ENCODE measurements at places on chromosomes 16 and 17.

DNA sequence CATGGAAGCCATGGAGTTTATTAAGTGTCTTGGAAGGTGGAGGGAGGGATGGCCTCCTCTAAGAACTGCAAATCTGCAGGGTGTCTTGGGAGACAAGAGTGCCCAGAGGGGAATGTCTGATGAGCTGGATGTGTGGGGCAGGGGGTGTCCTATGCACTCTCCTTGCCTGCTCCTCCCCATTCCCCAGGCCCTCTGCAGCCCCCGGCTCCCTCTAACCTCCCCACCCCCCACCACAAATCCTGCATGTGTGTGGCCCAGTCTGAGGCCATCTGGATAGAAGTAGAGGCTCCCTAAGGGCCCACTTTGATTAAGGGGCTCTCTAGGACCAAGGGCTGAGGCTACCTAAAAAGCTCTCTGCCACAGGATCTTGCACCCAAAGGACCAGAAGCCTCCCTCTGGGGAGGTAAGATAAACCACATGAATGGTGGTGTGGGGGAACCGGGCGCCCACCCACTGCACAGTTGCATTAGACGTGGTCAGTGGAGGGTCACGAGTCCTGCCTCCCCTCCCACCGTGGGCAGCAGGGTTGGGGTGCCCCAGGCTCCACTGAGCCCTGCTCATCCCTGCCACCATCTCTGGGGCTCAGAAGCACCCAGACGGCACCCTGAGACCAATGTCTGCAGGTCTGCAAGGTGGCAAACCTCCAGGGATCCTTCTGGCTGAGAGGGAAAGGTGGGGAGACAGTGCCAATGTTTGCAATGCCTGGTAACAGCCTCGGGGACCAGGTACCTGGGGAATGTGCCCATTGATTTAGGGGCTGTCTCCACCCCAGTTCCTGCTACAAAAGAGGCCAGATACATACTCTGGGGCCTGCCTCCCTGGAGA, 618 bp downstream of the AANAT start:
- DNase-seq = no peak

GRCh38 chr17:73705594-73705993, 61.3 kb upstream of the SDK2 start:
- DNase-seq = no peak

GRCh38 chr16:66561381-66562080, 4.7 kb upstream of the CMTM1 start:
- DNase-seq = no peak

GRCh38 chr17:67601897-67602296, 115.8 kb upstream of the NOL11 start:
- no peak for DNase-seq

DNA sequence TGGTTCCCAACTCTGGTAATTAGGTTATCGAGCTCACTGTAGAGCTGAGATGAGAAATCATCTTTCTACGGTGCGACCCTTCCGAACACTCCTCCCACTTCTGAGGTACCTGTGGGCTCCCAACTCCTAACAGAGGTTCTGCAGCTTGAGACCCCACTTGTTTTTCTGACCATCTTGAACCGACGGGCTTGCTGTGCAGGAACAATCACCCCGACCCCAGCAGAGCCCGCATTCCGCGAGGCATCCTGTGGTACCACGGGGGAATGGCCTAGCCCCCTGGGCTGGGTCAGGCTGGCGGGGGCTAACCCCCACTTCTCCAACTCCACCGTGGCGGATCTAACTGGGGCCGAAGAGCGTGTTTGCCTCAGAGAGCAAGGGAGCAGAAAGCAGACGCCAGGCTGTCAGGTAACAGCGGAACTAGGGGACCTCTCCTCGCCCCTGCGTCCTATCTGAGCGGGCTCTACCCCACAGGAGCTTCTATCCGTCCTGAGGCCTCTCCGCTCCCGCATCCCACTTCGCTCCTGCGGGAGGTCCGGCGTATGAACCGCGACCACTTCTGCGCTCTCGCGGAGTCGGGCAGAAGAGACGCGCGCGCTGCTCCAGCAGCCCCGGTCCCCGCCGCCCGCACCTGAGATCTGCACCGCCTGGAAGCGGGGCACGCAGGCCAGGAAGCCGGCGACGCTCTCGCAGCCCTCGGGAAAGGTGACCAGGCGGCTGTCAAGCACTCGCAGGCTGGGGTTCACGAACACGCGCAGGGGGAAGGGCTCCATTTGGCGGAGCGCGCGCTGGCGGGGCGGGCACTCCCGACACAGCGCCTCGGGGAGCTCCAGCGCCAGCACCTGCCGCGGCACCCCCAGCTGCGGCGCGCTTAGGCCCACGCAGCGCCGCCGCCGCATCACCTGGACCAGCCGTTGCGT, 761 bp downstream of the PDF start:
- no peak for DNase-seq

DNA sequence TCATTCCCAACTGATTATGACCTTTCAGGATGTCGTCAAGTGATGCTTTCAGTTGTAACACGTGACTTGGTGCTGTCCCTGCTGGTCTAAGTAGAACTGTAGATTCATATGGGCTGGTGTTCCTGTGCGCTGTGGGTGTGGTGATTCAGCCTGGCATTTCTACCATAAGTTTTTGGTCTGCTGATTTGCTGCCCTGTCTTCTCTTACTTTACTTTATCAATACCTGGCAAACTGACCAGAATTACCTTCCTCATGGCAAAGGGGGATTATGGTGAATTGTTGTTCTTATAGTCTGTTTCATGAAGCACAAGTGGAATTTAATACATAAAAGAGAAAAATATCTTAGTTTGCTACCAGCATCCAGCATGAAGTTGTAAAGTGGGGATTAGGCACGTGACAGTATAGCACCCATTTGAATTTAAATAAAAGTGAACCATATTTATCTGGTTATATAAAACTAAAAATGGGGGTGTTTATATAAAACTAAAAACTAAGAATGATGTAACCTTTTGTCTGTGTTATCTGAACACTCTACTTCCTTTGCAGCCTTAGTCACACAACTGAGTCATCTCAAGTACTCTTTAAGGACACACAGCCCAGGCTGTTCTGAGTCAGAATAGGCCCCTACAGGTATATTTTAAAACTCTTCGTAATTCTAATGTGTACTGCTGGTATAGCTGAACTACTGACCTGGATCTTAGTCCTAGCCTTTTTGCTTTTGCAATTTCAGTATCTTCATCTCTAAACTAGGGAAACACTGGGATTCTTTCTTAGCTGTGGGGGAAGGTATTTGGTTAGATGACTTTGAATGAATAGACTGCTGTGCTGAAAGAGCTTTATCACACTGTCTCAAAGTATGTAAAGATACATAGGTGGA, 28.3 kb downstream of the TTC19 start:
- peak; percentile 99 for DNase-seq

DNA sequence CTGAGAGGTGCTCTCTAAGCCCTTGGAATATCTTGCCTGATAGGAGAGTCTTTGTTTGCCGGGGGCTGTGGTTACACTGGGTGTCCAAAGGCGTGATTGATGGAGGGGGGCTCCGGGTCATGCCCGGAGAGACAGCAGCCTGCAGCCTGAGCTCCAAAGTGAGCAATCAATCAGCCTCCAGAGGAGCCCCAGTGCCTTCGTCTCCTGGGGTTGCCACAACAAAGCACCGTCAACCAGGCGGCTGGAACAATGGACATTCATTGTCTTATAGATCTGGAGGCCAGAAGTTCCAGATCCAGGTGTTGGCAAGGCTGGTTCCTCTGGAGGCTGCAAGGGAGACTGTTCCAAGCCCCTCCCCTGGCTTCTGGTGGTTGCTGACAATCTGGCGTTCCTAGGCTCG, 24.0 kb upstream of the GINS2 start:
- DNase-seq = no peak

- peak; percentile 30 for DNase-seq
Observed at GRCh38 chr17:44314869-44315661, 6.7 kb downstream of the RUNDC3A start.

DNA sequence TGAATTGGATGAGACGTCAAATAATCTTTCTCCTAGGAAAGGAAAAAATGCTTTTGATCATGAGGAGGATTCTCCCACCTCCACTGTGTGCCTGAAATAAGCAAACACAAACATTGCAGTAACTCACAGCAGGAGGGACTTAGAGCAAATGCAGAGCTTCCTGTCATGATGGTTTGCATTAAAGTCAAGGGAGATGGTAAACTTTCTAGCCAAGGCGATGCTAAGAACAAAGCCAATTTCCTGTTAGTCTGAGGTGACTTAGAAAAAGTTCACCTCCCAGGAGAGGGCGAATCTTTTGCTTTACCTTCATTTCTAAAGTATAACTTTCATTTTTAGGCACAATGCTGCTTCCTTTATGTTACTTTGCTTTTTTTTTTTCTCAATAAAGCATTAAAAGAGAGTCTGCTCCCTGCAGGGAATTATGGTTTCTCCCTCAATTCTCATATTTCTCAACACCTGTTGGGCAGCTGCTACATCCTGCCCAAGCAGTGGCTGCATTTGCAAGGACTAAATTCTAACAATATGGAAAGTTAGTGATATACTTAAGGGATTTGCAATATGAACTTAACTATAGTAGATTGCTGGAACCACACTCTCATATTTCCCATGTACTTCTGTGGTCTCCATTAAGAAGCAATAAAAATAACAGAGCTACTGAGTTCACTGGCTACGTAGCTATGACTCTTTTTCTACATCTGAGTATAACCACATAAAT, 175.6 kb downstream of the PCTP start:
- DNase-seq = no peak

GRCh38 chr17:77145224-77145611, 4.4 kb downstream of the SEC14L1 start:
- DNase-seq = no peak

GRCh38 chr16:4611337-4612021, 3.2 kb downstream of the UBALD1 start:
- DNase-seq = no peak

GRCh38 chr16:54935266-54935968, 4.8 kb downstream of the IRX5 start:
- DNase-seq = no peak

DNA sequence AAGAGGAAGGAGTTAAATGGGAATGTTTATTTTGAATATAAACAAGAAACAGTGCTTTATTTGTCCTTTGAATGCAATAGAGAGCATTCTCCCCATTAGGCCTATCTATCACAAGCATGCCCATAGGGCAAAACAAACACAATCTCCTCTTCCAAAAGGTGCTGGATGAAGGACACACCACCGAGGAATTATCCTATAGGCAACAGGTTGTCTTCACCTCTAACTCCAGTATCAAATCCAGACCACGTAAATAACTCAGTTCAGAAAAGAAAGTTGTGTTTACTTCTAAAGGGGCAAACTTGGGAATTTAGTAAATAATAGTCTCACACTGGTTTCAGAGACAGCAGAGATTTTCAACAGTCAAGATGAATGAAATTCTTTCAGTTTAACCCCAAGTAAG, 83.7 kb upstream of the CLEC18B start:
- DNase-seq = no peak

DNA sequence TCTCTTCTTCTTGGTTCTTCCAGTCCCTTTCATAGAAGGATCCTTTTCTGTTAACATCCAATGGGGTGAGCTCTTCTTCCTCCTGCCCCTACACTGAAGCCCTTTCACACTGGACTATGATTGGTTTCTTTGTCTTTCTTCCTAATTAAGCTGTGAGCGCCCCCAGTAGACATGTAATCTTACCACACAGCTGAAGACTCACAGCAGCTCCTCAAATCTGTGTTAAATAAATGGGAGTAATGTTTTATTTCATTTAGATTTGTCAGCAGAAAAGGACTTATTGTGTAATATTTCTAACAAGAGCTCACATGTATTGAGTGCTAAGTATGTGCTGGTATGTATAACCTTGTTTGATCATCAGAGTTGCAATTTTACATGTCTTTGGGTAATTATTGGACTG, 55.7 kb downstream of the TOX3 start:
- no peak for DNase-seq

DNA sequence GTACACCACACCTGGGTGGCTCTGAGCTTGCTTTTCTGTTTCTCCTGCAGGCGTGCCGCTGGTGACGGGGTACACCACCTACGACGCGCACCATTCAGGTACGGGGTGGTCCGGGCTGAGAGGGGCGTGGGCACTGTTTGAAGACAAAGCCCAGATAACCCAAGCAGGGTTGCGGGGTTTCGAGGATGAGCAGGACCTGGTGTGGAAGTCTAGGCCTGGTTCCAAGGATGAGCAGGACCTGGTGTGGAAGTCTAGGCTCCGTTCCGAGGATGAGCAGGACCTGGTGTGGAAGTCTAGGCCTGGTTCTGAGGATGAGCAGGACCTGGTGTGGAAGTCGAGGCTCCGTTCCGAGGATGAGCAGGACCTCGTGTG, 15.4 kb downstream of the IRF8 start:
- no peak for DNase-seq

GRCh38 chr17:33560871-33561270, 267.8 kb upstream of the ASIC2 start:
- DNase-seq = no peak

GRCh38 chr16:80084614-80085013, 456.2 kb upstream of the DYNLRB2 start:
- DNase-seq = no peak

DNA sequence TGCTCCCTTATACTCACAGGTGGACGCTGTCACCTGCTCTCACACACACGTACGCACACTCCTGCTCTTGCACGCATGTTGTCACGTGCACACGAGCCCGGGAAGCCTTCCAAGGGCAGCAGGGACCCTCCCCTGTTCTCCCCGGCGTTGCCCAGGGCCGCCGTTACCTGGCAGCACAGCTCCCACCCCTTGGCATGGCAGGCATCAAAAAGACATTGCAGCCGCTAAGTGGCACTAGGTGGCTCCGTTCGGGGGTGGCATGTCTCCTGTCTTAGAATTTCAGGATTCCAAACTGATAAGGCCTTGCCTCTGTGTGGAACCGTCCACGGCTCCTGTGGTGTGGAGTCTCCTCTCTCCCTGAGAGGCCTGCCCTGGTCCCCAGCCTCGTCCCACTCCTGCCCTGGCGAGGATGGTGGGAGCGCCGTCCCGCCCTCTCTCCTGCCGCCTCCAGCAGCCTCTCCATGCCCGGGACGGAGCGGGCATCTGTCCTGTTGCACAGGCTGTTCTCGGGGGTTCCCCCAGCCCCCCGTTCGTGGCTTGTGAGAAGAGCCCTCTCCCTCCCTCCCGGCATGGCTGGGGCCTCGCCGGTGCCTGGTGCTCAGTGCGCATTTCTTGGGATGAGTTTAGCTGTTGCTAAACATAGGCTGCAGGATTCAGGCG, 126.7 kb upstream of the GSE1 start:
- no peak for DNase-seq

DNA sequence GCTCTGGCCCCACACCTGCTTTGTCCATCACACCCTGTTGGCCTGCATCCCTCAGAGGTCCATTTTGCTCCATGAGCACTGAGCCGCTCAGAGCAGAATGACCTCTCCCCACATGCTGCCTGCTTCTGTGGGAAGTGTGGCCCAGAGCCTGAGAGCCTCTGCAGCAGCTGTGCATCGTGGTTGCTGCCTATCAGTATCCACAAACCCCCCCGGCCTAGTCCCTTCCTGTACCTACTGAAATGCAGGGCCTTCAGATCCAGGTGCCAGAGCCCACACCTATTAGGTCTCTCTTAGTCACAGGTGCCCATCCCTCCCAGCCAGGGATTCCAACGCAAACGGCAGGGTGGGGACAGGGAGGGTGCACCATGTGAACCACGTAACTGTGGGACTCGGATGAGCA, 16.6 kb upstream of the TRPV3 start:
- no peak for DNase-seq
